CD4-positive, alpha-beta T cell treated with Interleukin-15 for 4 hours (primary cell): ENCODE measurements at places on chromosomes 7 and 10.

- no peak for DNase-seq
Measured at GRCh38 chr10:15293862-15294842, 76.9 kb downstream of the FAM171A1 start.

DNA sequence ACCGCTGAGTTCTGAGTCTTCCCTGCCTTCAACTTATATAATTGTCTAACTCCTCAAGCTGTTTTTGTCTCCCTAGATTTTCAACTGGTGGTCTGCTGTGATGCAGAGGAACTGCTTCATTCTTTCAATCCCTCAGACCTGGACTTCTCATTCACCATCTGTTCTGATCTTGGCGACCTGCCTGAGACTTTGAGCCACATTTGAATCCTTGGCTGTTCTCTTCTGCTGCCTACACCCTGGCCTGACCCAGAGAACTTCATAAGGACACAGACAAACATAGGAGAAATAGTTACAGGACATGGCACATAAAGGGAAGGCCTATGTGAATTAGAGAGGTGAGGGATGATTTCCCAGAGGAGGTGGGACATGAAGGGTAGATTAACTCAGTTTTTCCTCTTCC lies 326.7 kb downstream of the PTEN start:
- DNase-seq, result no peak

DNA sequence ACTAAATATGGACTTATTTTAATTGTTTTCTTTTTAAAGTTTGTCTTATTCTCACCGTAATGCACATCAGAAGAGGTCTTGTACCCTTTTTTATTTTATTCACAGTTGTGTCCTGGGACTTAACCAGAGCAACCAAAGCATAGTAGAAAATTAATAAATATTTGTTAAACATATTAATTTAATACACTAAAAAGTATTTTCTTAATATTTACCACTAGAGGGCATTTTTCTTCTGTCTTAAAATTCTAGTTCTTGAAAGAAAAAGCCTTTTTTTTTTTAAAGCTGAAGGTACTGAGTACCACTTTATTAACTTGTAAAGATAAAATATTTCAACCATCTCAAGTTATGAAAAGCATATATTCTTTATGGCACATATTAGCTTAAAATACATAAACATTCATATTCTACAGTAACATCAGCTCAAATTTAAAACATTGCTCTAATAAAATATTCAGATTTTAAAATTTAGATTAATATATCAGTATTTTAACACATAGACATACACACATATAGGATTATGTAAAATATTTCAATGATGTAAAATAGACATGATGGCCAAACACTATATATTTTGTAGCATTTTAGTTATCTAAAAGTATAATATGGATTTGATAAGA lies 260.4 kb downstream of the SEMA3A start:
- no peak for DNase-seq

GRCh38 chr10:92760609-92761008 lies 70.9 kb downstream of the HHEX start:
- no peak for DNase-seq

- no peak for DNase-seq
Measured at GRCh38 chr7:112162142-112162766, 43.9 kb downstream of the DOCK4 start.

GRCh38 chr10:2883238-2883637 lies 184.1 kb upstream of the PFKP start:
- DNase-seq, result no peak

DNA sequence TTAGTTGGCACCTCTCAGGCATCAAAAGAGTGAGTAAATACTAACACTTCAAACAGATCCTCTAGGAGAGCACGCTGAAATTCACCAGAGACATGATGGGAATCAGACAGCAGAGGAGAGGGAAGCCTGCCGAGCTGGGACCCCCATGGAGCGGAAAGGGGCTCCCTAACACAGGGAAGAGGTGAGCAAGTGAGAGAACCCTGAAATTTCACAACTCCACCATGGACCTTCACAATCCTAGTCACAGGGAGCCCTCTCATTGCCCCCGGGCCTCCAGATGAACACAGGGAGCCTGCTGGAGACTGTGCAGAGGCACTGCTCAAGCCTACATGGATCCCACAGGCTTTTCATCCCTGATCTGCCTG lies 59.2 kb upstream of the ANTXRL start:
- no peak for DNase-seq

- DNase-seq, result no peak
Measured at GRCh38 chr10:118669020-118669791, 73.8 kb upstream of the PRLHR start.

DNA sequence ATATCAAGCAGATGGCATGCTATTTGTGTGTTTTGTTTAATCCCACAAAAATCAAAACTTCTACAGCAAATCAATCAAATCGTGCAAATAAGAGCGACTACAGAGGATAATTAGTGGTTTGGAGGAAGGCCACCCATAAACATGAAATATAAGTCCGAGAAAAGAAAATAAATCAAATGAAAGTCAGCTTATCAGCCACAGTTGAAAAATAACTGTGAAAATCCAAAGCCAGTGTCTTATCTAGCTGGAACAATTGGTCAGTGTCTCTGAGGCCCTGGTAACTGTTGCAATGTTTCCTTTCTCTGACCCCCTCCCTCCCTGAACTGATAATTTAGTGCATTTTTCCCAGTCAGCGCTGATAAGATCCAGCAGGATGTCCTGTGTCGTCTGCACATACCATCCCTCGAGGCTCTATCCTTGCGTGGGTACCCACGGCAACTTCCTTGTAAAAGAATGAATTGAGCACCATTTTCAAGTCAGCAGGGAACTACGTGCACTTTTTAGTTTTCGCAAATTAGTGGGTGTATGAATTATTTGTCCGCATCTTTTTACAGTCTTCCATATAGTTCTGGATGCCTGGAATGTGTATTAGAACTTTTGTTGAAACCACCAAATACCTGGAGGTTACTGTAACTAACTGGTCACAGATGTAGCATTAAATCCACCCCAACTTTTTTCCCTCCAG lies 10.8 kb upstream of the JCAD start:
- no peak for DNase-seq

- DNase-seq, result no peak
Measured at GRCh38 chr10:124916098-124916584, 25.8 kb upstream of the ZRANB1 start.

GRCh38 chr7:73681031-73681430 lies 2.2 kb downstream of the DNAJC30 start:
- no peak for DNase-seq
